Endothelial cell of umbilical vein (primary cell): ENCODE measurements at places on chromosomes 4 and X. TPM values are rescaled to one million over a fixed set of nuclear protein-coding genes. Genes with fewer than 3 reads are reported as not detected.

DNA sequence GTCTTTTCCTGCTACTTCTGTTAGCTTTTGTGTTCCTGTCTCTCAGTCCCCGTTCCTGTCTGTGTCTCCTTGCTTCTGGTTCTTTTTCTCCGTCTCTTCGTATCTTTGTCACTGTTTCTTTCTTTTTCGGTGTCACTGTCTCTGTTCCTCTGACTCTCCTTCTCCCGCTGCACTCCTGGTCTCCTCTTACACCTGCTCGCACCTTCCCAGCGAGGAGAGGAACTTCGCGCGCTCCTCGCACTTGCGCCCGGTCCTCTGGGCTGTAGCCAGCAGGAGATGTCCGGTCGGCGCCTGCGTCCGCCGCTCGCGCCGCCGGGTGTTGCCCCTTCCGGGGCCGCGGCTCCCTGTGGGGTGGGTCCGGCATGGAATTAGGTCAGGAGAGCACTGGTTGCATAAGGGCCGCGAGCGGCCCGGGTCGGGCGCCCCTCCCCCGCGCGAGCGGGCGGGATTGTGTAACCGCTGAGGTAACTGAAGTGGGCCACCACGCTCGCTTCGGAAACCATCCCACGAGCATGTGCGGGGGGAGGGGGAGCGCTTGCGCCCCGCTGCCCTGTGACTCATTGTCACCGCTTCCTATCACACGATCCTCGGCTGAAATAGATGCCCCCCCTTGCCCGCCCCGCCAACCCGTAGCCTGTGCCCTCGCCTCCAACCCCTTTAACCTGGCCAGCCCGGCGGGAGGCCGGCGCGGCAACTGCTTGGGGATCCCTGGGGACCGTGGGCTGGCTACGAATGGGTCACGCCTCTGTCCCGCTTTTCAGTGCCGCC lies 1.6 kb downstream of the LONRF3 start:
- peaks cover 17% of the 10 kb centered on the region for H3K4me1 ChIP-seq
- no peaks in the 10 kb centered on the region for H3K36me3 ChIP-seq
- peak; percentile 63 for DNase-seq
- peak overlapping the region; percentile 60 for H3K27ac ChIP-seq
- peaks cover 22% of the 10 kb centered on the region for H3K27me3 ChIP-seq

GRCh38 chrX:136936183-136936549 lies 55.6 kb upstream of the RBMX start:
- H3K27ac ChIP-seq: no peak overlapping the region
- H3K36me3 ChIP-seq: no peaks in the 10 kb centered on the region
- no peaks in the 10 kb centered on the region for H3K27me3 ChIP-seq
- DNase-seq: no peak
- no peak overlapping the region for H3K4me3 ChIP-seq

- no peak for DNase-seq
- H3K4me3 ChIP-seq: no peak overlapping the region
- no peak overlapping the region for H3K27ac ChIP-seq
- no peaks in the 10 kb centered on the region for H3K36me3 ChIP-seq
Observed at GRCh38 chr4:139246166-139246565, 33.9 kb downstream of the MGARP start.

FAM9C gene
- total RNA-seq: not detected in 2 replicates

DNA sequence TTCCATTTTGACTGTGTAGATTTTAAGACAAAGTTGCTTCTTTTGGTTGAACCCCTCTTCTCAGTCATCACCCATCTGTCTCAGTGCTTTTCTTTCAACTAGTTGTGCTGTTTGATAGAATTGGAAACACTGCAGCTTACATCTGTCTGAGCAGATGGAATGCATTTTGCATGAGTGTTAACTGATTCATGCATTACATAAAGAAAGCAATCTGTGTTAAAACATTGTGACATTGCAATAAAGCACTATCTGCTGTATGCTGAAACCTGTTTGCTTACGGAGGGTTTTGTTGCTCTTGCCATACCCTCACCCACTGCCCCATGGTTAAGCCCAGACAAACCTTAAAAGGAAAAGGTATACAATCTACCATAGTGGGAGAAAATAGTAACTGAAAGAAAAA lies 47.4 kb downstream of the NRK start:
- H3K27ac ChIP-seq: no peak overlapping the region
- no peaks in the 10 kb centered on the region for H3K36me3 ChIP-seq
- H3K27me3 ChIP-seq: no peaks in the 10 kb centered on the region
- DNase-seq: no peak
- H3K4me1 ChIP-seq: no peaks in the 10 kb centered on the region
- H3K4me3 ChIP-seq: no peak overlapping the region

DNA sequence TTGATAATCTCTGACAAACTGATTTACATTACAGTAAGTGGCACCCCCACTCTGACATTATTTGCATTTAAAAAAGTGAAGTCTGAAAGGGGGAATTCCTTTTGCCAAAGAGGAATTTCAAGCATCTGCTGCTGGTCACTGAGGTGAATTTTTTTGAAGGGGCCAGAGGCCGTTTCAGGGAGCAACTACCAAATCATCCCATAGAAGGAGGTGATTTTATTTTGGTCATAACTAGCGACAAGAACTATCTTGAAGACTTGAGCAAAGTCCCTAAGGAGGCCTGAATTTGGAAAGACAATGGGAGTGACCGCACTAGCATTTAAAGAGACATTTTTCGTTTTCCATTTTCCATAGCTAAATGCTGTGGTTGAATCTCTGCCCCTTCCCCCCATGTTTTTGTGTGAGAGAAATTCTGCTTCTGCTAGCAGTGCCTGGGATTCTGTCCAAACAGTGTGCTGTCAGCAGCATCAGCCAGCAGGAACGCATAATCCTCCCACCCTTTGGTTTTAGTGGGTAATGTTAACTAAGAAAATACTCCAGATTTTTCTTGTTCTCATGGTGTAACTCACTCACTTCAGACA lies 110.1 kb upstream of the MED14 start:
- H3K27me3 ChIP-seq: no peaks in the 10 kb centered on the region
- no peaks in the 10 kb centered on the region for H3K4me1 ChIP-seq

GRCh38 chr4:53592686-53593501 lies 1.6 kb upstream of the LNX1 start:
- no peaks in the 10 kb centered on the region for H3K36me3 ChIP-seq
- H3K4me1 ChIP-seq: peaks cover 9% of the 10 kb centered on the region
- no peaks in the 10 kb centered on the region for H3K27me3 ChIP-seq
- H3K4me3 ChIP-seq: peak overlapping the region; percentile 29

DNA sequence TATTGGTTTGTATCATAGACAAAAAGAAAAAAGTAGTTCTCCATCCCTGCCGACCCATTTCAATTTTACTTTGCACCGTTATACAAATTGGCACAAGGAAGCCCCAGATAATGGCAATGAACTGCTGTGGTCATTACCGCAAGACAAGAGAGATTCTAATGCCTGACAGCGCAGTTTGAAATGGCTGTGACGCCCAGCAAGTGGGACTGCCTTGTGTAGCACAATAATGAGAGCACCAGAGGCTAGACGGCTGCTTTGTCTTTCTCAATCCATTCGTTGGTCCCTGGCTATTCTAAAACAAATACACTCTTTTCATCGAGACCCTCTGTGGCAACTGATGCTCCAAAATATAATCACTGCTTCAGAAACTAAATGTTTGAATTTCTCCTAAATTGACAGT lies 192.4 kb upstream of the NEIL3 start:
- no peaks in the 10 kb centered on the region for H3K4me1 ChIP-seq
- no peak for DNase-seq
- H3K4me3 ChIP-seq: no peak overlapping the region

DNA sequence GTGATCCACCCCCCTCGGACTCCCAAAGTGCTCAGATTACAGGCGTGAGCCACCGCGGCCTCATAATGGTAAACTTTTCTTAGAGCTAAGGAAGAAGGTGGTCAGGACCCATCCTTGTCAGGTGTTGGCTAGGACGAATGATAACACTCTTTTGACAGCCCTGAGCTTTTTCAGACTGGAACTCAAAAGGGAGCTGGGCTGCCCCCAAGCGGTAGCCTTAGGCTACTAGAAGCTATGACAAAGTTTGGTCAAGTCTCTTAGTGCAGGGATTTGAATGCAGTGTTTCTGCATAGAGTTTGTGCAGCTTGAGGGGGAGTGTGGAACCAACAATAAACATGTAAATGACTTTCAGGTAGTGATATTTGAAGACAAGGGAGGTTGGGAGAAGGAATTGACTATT lies 11.8 kb upstream of the HSD17B10 start:
- no peak overlapping the region for H3K27ac ChIP-seq
- H3K4me1 ChIP-seq: peaks cover 3% of the 10 kb centered on the region
- no peaks in the 10 kb centered on the region for H3K36me3 ChIP-seq
- peak; percentile 30 for DNase-seq
- no peak overlapping the region for H3K4me3 ChIP-seq

GRCh38 chrX:109685656-109686078 lies 47.4 kb downstream of the ACSL4 start:
- H3K4me3 ChIP-seq: no peak overlapping the region
- H3K27me3 ChIP-seq: no peaks in the 10 kb centered on the region
- no peak overlapping the region for H3K27ac ChIP-seq
- H3K36me3 ChIP-seq: no peaks in the 10 kb centered on the region
- DNase-seq: no peak

- peaks cover 13% of the 10 kb centered on the region for H3K27me3 ChIP-seq
- no peak overlapping the region for H3K27ac ChIP-seq
- peaks cover 7% of the 10 kb centered on the region for H3K4me1 ChIP-seq
- no peak for DNase-seq
- no peak overlapping the region for H3K4me3 ChIP-seq
Observed at GRCh38 chr4:104486716-104487504, 7.8 kb downstream of the CXXC4 start.

BEX5 gene
- not detected in 2 replicates for total RNA-seq

DNA sequence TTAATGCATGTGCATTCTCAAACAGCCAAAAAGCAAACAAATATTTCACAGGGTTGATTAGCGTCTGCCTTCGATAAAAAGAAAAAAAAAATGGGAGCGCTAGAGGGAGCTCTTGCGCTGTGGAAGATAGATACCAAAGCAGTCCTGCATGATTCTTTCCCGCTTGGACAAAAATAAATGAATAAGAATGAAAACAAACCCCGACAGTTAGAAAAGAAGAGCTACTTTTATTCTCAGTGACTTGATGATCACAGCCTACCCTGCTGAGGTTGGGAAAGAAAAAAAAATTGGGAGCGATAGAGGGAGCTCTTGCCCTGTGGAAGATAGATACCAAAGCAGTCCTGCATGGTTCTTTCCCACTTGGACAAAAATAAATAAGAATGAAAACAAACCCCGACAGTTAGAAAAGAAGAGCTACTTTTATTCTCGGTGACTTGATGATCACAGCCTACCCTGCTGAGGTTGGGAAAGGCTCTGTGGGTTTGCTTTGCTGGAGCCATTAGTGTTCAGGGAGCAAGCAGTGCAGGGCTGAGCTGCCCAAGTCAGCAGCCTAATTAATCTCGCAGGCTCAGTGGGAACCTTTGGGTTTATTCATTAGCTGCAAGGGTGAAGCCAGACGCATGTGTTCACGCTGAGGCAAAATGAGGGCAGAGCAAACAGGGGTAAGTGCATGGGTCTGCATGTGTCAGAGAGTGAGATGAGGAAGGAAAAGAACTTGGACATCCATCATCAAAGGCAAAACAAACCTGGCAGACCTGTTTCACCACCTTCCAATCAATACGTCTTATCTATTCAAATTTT lies 249.3 kb upstream of the PRKX start:
- H3K27ac ChIP-seq: no peak overlapping the region
- H3K4me3 ChIP-seq: no peak overlapping the region
- peak; percentile 3 for DNase-seq
- no peaks in the 10 kb centered on the region for H3K36me3 ChIP-seq
- H3K4me1 ChIP-seq: no peaks in the 10 kb centered on the region

DNA sequence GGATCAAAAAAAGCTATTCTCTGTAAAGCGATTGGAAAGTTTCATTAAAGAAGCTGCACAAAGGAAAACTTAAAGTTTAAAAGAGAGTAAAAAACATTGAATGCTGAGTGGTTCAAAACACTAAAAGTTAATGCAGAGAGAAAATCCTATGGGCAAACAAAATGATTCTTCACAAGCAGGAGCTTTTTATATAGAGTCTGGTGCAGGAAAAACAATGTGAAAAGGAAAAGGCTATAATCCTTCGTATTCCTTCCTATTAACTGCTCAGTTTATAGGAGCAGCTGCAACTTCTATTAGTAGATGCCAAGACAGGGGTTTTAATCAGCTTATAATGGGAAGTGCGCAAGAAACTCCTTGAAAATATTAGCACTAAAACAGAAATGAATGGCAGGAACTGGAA lies 100.7 kb downstream of the PDGFC start:
- H3K36me3 ChIP-seq: no peaks in the 10 kb centered on the region
- no peak overlapping the region for H3K4me3 ChIP-seq
- H3K27ac ChIP-seq: no peak overlapping the region
- no peaks in the 10 kb centered on the region for H3K27me3 ChIP-seq
- DNase-seq: no peak
- H3K4me1 ChIP-seq: no peaks in the 10 kb centered on the region

DNA sequence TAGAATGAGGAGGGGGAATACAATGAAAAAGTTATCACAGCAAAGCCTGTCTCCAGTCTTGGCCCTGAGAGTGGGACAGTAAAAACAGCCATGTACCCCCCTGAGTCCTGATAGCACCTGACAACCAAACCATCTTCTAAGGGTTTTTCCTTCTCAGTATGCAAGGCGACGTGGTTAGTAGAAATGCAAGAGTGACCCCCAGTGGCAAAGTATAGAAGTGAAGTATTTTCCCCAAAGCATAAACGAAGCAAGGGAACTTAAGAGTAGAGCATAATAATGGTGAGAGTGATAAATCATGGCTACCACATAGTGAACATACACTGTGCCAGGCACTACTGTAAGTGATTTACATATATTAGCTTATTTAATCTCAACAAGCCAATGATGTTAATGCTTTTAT lies 52.8 kb downstream of the FAM47C start:
- no peaks in the 10 kb centered on the region for H3K4me1 ChIP-seq
- H3K36me3 ChIP-seq: no peaks in the 10 kb centered on the region
- peak; percentile 57 for DNase-seq
- H3K27ac ChIP-seq: no peak overlapping the region
- H3K27me3 ChIP-seq: no peaks in the 10 kb centered on the region

- H3K27me3 ChIP-seq: no peaks in the 10 kb centered on the region
- H3K27ac ChIP-seq: no peak overlapping the region
- no peak for DNase-seq
- no peak overlapping the region for H3K4me3 ChIP-seq
- H3K36me3 ChIP-seq: no peaks in the 10 kb centered on the region
Observed at GRCh38 chr4:184028561-184029374, 123.7 kb downstream of the STOX2 start.

CYLC1 gene
- total RNA-seq: not detected in 2 replicates

DNA sequence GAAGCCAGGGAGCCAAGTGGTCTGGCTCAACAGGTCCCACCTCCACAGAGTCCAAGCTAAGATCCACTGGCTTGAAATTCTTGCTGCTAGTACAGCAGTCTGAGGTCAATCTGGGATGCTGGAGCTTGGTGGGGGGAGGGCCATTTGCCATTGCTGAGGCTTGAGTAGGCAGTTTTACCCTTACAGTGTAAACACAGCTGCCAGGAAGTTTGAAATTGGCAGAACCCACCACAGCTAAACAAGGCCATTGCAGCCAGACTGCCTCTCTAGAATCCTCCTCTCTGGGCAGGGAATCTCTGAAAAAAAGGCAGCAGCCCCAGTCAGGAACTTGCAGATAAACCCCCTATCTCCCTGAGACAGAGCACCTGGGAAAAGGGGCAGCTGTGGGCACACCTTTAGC lies 84.9 kb downstream of the EDA2R start:
- no peaks in the 10 kb centered on the region for H3K36me3 ChIP-seq
- no peaks in the 10 kb centered on the region for H3K4me1 ChIP-seq
- DNase-seq: no peak
- H3K27ac ChIP-seq: no peak overlapping the region
- H3K4me3 ChIP-seq: no peak overlapping the region
- no peaks in the 10 kb centered on the region for H3K27me3 ChIP-seq
